ENCODE measurements at places on chromosomes 1 and 21. TPM values are rescaled to one million over a fixed set of nuclear protein-coding genes. Genes with fewer than 3 reads are reported as not detected.

Gene EFHD2
- 11.2 TPM for total RNA-seq

Gene CFAP141
- total RNA-seq = not detected

Gene PLD5
- not detected for total RNA-seq

Gene AGTRAP
- total RNA-seq = 32.4 TPM

Gene HCN3
- total RNA-seq = 0.06 TPM

Gene ROR1
- total RNA-seq = 15.4 TPM

Gene MAP3K21
- total RNA-seq = 0.12 TPM

Gene IL10
- total RNA-seq = not detected

Gene SYDE2
- total RNA-seq = 0.59 TPM

Gene AKR7A2
- 159 TPM for total RNA-seq

Gene GBP7
- not detected for total RNA-seq

Gene KCNK1
- 2.3 TPM for total RNA-seq

Gene HSF2BP
- 1.6 TPM for total RNA-seq

Gene SPATA45
- total RNA-seq = not detected

Gene C1orf74
- 0.93 TPM for total RNA-seq

Gene CD247
- not detected for total RNA-seq

Gene TDRD5
- not detected for total RNA-seq

Gene DHDDS
- total RNA-seq = 41.2 TPM

Gene LCE7A
- total RNA-seq = not detected

Gene TFF1
- not detected for total RNA-seq

Gene RGSL1
- not detected for total RNA-seq

Gene CYP4A11
- not detected for total RNA-seq

Gene GNL2
- total RNA-seq = 27.1 TPM

Gene RNF186
- not detected for total RNA-seq

Gene TTC22
- total RNA-seq = not detected

All from cardiac ventricle fibroblast (primary cell).